SIG-M5 (cell line): ENCODE measurements at places on chromosomes 3 and 15.

GRCh38 chr3:134352031-134352671, 22.1 kb downstream of the AMOTL2 start:
- DNase-seq = no peak

- DNase-seq = no peak
Observed at GRCh38 chr15:92780843-92781242, 119.3 kb upstream of the CHD2 start.

DNA sequence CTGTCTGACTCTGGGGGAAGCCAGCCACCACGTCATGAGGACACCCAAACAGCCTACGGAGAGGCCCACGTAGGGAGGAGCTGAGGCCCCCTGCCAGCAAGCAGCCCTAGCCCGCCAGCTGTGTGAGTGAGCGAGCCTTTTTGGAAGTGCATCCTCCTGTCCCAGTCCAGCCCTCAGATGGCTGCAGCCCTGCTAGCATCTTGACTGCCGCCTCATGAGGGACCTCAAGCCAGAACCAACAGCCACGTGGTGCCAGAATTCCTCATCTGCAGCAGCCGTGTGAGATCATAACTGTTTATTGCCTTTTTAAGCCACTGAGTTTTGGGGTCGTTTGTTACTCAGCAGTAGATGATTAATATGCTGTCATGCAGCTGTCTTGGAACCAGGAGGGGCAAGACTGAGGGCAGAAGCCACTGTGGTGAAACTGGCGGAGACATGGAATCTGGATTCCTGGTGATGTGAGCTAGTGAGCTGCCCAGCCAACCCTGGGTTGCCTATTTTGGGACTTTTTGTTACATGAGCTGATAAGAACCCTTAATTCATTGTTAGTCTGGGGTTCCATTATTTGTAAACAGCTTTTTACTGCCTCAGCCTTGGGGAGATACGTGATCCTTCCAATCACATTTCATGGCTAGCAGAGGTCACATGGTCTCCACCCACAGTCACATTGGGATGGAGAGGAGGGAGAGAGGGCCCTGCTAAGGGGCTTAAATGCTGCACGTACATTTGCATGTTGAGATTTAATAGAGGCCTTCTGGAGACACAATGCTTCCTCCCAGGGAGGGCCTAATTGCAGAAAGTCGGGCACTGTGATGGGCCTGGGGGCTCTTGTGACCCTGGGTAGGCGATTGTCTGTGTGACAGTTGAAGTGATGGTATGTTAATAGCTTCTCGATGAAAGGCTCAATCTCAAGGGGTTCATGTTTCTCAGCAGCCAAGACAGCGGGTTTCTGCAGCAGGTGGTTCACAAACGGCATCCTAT, 73.8 kb downstream of the RPLP1 start:
- no peak for DNase-seq

DNA sequence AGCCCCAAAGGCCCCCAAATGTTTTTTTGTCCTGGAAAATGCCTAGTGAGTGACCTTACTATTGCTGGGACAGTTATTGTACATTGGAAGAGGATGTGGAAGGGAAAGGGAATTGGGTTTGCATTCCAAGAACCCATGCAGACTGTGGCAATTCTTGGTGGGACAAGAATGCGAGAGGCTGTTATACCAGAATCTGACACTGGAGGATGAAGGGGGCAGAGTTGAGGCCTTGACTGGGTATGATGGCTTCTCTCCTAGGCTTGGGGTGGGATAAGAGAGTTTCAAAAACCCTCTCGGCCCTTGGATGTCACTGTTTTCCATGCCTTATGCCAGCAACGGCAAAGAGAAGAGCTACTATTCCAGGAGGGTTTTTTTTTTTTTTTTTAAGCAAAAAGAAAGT, 25.3 kb downstream of the IL16 start:
- DNase-seq = no peak

- no peak for DNase-seq
Observed at GRCh38 chr3:108281670-108282069, 14.7 kb upstream of the HHLA2 start.

GRCh38 chr3:172673210-172673679, 37.6 kb downstream of the NCEH1 start:
- peak; percentile 55 for DNase-seq

DNA sequence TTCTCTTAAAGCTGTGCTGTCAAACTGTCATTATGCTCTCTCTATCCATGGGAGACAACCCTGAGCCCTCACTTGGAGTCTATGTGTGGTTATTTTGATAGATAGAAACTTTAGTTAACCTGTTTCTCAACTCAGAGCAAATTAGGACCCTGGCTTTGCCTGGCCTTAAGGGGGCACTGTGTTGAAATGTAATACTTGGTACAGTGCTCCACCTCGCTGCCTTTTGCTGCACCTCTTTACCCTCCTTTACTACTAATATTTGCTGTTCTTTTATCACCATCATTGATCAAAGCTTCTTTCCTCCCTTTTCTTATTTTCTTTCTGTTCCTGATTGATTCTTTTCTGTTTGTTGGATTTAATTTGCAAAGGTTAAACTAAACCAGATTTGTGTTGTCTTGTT, 34.3 kb downstream of the STT3B start:
- DNase-seq = no peak

- DNase-seq = no peak
Observed at GRCh38 chr3:87173071-87173470, 54.0 kb upstream of the CHMP2B start.

- DNase-seq = peak; percentile 23
Observed at GRCh38 chr3:150890295-150890694, 14.9 kb downstream of the MINDY4B start.

DNA sequence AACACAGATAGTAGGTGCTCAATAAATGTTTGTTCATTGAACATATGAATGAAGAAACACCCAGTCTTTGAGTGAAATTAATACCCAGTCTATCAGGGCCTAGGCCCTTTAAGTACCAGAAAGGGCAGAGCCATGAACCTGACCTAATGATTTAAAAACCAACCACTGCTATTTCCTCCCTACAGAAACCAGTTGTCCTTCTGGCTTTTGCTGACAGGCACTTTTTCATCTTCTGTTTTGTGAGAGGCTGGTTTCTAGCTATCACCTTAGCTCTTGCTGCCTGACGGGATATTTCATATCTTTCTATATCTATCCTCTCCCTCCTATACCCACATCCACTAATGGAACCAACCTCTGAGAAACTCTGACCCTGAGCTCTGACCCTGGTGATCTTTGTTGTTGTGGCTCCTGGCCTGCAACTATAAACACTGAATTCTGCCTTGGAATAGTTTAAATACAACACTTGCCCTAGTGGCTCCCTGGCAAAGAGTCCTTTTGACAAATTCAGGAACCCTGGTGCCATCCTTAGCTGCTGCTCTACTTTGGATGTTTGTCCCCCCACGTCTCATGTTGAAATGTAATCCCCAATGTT, 4.1 kb upstream of the AHSG start:
- DNase-seq = no peak

DNA sequence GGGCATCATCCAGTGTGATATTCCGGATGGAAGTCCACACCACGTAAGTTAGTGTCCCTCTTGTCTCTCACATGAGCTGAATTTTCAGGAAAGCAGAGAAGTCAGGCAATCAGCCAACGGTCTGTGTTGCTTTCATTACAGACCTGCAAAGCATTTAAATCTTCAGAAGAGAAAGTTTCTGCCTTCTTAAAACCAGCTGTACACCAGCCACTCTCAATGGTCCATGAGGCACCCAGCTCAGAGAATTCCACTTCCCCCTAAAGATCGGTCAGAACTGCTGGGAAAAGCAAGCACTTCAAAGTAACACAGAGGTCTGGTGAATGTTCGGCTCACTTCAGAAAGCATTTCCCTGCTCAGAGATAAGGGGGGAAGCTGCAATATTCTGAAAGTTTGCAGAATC, 903.7 kb downstream of the EPHA3 start:
- DNase-seq = no peak

DNA sequence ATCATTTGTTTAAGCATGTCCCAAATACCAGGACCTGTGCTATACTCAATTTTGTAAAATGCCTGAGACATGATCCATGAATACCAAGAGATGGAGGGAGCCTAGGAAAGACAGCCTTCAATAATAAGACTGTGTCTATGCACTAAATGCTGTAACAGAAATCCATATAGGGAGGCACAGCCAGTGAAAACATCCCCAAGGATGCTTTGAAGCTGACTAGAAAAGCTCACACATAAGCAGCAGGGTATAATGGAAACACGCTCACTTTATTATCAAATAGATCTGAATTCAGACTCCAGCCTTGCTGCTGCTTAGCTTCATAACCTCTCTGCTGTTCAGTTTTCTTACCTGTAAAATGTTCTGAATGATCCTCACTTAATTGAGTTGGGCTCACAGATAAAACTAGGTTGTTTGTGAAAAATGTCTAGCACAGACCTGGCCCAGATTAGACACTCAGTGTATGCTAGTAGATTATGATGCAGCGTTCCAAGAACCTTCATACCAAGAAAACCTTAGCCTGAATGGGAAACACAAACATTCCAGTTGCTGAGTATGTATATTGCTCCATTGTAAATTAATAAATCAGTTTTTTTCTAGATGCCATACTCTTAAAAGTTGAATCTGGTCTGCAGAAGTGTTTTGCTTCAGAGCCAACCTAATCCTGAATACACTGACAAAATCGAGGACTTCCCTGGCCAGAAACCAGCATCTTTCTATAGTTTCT, 3.8 kb upstream of the LARP6 start:
- DNase-seq = no peak

- DNase-seq = no peak
Observed at GRCh38 chr15:101152914-101153313, 98.9 kb downstream of the CHSY1 start.

- no peak for DNase-seq
Observed at GRCh38 chr3:5479229-5479799, 291.8 kb downstream of the EDEM1 start.

- DNase-seq = no peak
Observed at GRCh38 chr3:147387291-147387884, 19.0 kb downstream of the ZIC4 start.

DNA sequence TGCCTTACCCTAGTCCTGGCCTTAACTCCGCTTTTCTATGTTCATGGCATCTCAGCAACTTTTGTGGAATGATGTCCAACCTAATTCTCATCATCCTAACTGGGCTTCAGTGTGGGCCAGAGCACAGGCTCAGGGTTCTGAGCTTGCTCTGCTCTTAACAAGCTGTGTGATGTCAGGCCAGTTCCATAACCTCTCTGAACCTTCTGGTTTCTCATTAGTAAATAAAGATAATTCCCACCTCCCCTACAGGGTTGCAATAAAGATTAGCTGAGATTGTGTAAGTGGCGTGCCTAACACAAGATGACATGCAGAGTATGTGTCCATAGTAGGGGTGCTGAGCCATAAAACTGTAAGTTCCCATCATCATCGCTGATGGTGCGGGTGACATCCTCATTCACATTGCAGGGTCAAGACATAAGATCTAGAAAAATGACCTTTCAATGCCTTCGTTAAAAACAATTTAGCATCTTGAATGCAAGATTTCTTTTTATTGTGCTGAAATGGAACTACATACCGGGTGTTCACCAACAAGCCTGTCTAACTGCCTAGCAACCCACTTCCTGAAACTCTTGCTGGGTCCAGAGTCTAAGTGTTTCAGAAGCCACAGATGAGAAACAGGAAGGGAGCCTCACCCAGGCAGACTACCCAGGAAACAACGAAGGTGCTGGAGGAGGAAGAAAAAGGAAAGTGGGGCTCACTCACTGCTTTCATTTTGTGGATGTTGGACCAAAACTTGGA, 36.2 kb downstream of the CDCP1 start:
- peak; percentile 66 for DNase-seq

DNA sequence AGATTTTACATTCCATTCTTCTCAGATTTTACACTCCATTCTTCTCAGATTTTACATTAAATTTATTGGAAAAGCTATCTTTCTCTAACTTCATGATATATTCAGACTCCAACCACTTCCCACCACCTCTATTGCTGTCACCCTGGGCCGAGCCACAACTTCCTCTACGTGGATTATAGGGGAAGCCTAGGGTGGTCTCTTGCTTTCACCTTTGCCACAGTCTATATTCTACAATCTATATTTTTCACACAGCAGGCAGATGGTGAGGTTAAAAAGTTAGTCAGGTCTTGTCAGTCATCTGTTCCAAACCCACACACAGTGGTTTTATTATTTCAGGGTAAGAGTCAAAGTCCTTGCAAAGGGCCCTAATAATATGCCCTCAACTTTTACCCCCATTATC, 370.8 kb upstream of the SUCLG2 start:
- DNase-seq = no peak

GRCh38 chr15:68821841-68822381, 1.2 kb upstream of the ANP32A start:
- peak; percentile 49 for DNase-seq

- no peak for DNase-seq
Observed at GRCh38 chr3:111764645-111765091, 94.4 kb upstream of the PHLDB2 start.

DNA sequence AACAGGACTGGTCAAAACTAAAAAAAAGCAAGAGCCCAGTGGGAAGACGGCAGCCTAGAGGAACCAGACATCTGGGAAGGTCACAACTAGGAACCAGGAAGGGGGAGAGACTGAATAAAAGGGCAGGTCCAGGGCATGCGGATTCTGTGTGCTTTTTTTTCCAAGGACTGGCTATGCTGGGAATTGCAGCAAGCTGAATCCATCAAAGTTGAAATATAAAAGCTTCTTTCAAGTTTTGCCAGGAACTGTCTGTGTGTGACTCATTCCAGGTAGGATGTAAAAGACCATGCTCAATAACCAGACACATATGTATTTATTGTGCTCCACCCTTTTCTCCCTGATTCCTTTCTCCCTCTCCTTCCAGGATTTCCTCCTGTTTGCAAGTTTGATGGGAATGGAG, 47.9 kb upstream of the CCDC80 start:
- DNase-seq = no peak

GRCh38 chr3:76991165-76991564, 48.7 kb upstream of the ROBO2 start:
- no peak for DNase-seq

DNA sequence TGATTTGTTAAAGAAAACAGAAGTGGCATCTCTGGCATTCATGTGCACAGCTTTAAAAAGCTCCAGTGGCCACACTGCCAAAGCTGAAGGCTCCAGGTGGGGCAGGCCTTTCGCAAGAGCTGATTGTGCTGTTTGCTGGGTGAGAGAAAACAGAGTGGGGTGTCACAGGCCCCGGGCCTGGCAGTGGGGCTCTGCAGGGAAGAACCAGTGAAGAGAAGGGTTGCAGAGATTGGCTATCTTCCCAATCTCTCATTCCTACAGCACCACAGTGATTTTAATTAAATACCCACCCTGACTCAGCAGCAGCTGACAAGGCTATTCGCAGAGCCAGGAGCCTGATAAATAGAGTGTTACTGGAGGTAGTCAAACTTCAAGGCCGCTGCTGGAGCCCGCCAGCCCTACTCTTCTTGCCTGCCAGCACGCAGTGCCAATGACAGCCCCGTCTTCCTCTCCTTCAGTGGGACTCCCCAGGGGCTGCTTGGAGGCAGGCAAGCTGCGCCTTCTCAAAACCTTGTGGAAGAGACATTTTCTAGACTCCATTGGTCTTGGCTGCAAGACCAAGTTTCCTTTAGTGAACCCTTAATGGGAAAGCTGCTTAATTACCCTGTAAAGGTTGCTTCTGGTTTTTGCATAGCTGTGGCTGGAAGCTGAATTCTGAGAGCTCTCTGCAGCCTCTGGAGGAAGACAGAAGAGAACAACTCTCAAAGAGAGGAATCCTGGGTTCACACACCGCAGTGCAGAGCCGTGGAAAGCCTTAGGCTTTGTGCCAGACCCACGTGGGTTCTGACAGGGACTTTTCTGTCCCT, 225.8 kb upstream of the SLCO3A1 start:
- DNase-seq = no peak
